Activated T-helper 2 cell treated with anti-CD3 and anti-CD28 coated beads, Interferon-gamma antibody, Interleukin-2, Interleukin-4, amounts not matched to agents 10 μg/mL and 5 μg/mL and 100 μg/mL, durations not matched to agents 14 hours and 24 hours and 36 hours (primary cell): ENCODE measurements at places on chromosomes 12 and 14. TPM values are rescaled to one million over a fixed set of nuclear protein-coding genes. Genes with fewer than 3 reads are reported as not detected.

GRCh38 chr12:121709478-121709961 is 3.0 kb upstream of the TMEM120B start:
- DNase-seq, result no peak
- H3K4me3 ChIP-seq, result no peak overlapping the region
- H3K36me3 ChIP-seq, result no peaks in the 10 kb centered on the region
- H3K27ac ChIP-seq, result no peak overlapping the region
- H3K4me1 ChIP-seq, result peaks cover 16% of the 10 kb centered on the region

DNA sequence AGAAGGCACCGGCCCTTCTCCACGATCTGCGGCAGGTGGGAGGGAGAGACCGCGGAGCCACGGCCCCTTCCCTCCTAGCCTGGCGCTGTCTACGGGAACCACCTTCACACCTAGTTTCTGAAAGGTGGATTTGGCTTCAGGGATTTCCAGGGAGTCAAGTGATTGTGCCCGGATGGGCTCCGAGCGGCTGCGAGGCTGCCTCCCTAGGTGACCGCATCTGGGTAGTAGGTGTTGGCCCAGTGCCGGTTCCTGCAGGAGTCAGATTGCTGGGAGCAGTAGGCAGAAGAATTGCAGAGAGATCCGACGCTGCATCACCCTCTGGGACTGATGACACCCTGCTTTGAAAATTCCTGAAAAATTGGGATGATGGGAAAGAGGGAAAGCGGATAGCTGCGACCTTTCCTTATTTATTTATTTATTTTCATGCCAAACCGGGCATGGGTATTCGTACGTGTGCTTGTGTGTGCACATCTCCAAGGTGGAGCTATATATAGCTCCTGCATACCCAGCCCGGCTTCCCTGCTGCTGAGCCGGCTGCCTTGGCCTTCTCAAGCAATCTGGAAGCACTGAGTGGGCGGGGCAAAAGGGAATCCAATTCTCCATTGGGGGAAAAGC is 1.1 kb downstream of the CNTN1 start:
- no peak overlapping the region for H3K4me3 ChIP-seq
- no peak overlapping the region for H3K27ac ChIP-seq
- peaks cover 22% of the 10 kb centered on the region for H3K27me3 ChIP-seq

GRCh38 chr14:20632448-20632830 is 9.1 kb downstream of the OR6S1 start:
- H3K36me3 ChIP-seq, result peaks cover 3% of the 10 kb centered on the region
- peak overlapping the region; percentile 75 for H3K4me3 ChIP-seq
- no peak for DNase-seq
- H3K4me1 ChIP-seq, result peaks cover 39% of the 10 kb centered on the region

DNA sequence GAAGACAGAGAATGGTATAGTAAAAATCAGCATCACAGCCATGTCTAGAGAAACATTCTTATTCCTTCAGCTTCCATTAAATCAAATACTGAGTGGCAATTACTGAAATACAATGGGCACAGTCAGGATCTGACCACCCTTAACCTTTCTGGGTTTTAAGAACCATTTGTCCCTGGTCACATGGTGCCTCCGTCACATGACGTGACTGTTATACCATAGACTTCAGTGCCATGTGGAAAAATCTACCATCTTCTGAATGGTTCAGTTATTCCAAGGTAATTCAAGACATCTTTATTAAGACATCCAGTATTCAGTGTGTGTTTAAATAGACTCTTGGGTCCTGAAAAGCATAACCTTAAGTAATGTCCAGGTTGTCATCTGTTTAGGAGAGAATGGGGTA is 553.1 kb upstream of the FLRT2 start:
- no peaks in the 10 kb centered on the region for H3K4me1 ChIP-seq
- no peaks in the 10 kb centered on the region for H3K36me3 ChIP-seq
- no peak overlapping the region for H3K27ac ChIP-seq
- H3K27me3 ChIP-seq, result no peaks in the 10 kb centered on the region

DNA sequence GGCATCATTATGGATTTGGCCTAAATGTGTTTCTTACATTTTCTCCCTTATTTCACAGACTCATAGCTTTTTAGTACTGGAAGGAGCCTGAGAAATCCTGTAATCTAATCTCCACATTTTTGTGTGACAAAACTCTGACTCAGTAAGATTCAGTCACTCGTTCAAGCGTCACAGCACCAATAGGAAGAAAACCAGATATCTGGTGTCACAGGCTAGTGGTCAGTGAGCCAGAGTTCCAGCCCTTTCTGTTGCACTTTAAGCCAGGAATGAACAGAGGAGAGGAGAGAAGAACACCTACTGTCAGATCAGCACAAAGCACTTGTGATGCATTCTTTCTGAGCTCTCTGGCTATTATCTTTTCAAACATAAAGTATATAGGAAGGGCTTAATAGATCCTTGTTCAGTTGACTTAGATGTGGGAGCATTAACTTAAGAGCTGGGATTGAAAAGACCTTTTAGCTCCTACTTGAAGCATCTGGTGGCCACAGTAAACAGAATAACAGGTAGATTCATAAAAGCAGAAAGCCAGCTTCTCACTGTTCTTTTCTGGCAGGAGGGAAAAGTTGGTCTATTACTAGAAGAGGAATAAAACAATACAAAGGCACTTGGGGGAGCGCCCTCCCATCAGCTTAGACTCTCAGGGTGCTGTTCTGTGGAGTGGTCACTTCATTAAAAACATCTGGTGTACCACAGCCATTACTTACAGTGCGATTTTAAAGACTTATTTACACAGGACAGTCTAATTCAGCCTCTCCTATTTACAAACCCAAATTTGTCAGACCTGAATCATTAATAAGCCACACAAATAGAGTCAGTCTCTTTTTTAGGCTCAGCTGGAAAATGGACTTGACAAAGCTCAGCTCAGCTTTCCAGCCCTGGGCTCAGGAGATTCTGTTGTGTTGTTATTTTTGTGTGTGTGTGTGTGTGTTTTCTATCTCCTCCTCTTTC is 12.2 kb upstream of the NID2 start:
- no peak overlapping the region for H3K4me3 ChIP-seq
- no peak overlapping the region for H3K27ac ChIP-seq
- peaks cover 57% of the 10 kb centered on the region for H3K27me3 ChIP-seq
- DNase-seq, result no peak

ASPG gene
- not detected in 2 replicates for total RNA-seq

GNPNAT1 gene
- total RNA-seq, result 29.4 and 34.8 TPM in 2 replicates
